Right lobe of liver (tissue), 6 donors: ENCODE measurements at places on chromosomes 2 and 18.

GRCh38 chr18:37669991-37670534, 104.5 kb upstream of the CELF4 start:
- DNase-seq = no peak

DNA sequence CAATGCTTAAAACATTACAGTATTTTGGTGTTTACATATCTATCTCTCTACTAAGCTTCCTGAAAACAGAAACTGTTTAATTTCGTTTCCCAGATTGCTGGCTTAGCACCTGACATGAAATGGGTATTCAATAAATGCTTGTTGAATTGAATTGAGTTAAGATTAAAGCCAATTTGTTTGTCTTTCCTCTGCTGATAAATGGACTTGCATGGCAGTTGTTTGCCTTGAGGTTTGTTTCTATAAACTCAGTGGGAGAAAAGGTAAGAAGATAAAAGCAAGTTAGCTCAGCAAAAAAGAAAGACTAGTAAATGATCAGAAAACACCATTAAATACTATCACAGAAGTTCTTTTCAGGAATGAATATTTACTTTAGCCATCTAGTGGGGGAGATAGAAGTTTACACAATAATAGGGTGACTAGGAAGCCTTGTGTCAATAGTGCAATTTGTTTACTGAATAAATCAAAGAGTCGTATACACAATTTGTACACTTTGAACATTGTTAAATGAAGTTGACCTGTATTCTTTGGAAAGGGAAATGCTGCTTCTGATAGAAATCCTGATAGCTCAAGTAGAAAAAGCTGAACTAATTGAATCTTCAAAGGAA, 754.5 kb upstream of the FAM98A start:
- DNase-seq = no peak

DNA sequence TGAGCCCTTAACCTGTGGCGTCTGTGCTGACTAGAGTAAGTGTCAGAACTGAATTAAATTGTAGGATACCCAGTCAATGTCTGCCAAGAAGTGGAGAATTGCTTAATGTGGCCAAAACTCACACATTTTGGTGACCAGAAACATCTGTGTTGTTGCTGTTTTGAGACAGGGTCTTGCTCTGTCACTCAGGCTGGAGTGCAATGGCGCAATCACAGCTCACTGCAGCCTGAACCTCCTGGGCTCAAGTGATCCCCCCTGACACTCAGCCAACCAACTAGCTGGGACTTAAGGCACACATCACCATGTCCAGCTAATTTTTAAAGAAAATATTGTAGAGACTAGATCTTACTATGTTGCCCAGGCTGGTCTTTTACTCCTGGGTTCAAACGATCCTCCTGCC, 34.4 kb upstream of the RTN4 start:
- DNase-seq = no peak

- DNase-seq = no peak
These were observed 14.2 kb upstream of the RAB27B start for GRCh38 chr18:54813977-54814565.

DNA sequence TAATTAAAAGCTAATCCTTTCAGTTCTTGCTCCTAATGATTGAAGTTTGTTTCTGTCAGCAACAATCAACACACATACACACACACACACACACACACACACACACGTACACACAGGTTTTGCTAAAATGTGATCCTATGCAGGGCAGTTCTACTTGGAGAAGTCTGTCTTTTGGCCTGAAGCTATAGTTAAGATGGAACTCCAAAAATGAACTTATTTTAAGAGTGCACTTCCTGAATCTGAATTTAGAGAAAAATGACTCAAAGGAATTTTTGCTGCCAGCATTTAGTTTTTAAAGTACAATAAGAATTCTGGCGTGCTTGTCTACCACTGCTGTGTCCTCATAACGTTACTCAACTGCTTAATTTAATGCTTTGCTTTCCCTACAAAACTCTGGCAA, 6.6 kb downstream of the GALNT5 start:
- no peak for DNase-seq
